ENCODE measurements at places on chromosomes 6 and 20.

- DNase-seq = no peak
These were observed 799.5 kb downstream of the QKI start for GRCh38 chr6:164214066-164214465.

DNA sequence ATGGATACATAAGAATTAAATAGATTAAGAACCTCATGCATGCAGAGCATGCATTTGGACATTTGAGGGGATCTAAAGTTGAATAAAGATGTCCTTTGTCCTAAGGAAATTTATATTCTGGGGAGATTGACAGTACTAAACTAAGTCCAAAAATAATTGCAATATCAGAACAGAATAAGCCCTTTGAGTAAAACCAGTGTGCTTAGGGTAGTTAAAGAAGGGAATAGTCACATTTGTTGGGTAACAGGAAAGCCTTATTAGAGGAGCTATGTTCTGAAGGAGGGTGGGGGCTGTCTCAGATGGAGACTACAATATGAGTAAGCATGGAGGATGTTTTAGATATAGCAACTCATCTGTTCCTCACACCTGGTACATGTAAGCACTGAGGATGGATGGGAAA is 35.8 kb downstream of the CDC5L start:
- DNase-seq = no peak

DNA sequence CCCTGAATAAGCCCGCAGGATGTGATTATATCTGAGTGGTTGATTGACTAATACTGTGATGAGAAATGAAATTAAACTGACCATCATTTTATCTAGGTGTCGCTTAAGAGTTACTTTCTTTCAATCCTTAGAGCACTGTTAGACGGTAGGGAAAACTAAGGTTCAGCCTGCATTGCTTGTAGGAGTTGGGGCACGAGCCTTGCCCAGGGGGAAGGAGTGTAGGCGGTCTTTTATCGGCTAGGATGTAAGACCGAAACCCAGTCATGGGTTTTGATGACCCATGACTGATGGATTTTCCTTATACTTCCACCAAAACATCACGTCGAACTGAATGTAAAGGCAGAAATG is 392 bp upstream of the TASP1 start:
- no peak for DNase-seq

DNA sequence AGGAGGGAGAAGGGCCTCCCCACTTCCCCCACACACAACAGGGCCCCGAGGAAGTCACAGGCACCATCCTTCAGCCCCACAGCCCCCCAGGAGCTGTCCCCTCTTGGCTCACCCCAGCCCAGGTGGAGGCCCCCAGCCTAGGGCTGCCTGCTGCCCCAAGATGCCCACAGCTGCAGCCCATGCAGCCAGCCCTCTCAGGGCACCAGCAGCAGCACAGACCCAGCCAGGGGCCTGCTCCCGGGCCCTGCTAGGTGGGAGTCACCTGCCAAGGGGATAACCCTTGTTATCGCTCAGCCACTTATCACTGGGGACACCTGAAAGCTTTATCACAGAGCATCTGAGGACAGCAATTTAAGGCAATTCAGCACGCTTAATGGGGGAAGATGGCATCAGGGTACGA is 55.0 kb downstream of the GRM4 start:
- no peak for DNase-seq

DNA sequence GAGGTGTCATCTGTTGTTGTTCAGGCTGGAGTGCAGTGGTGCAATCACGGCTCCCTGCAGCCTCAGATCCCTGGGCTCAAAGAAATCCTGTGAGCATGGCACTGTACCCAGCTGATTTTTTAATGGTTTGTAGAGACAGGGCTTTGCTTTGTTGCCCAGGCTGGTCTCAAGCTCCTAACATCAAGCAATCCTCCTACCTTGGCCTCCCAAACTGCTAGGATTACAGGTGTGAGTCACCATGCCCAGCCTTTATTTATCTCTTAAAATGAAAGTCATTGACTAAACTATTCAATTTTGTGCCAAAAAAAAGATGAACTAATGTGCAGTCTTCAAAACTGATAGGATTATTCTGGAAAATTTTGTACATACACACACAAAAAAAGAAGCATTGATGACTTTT is 38.8 kb upstream of the UNC93A start:
- DNase-seq = no peak

DNA sequence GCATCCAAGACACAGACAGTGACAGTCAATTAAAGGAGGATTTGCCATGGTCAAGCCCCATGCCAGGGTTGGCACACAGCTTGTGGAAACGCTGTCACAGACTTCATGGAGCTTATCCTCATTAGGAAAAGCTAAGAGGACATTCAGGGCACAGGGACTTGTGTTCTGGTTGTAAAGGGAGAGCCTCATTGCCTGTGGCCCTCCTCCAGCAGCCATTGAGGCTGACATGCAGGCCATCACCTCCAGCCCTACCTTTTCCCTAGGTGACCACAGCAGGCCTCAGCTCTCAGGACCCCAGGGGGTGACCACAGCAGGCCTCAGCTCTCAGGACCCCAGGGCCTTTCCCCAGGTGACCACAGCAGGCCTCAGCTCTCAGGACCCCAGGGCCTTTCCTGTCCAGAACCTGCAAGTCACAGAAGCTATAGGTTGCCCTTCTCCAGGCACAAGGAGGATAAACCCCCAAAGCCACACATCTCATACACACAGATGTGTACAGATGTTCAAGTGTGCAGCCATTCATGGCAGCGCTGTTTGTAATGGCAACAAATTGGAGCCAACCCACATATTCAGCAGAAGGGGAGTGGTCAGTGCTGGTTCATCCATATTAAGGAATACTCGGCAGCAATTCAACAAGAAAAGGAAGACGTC is 26.1 kb downstream of the DUSP22 start:
- no peak for DNase-seq

DNA sequence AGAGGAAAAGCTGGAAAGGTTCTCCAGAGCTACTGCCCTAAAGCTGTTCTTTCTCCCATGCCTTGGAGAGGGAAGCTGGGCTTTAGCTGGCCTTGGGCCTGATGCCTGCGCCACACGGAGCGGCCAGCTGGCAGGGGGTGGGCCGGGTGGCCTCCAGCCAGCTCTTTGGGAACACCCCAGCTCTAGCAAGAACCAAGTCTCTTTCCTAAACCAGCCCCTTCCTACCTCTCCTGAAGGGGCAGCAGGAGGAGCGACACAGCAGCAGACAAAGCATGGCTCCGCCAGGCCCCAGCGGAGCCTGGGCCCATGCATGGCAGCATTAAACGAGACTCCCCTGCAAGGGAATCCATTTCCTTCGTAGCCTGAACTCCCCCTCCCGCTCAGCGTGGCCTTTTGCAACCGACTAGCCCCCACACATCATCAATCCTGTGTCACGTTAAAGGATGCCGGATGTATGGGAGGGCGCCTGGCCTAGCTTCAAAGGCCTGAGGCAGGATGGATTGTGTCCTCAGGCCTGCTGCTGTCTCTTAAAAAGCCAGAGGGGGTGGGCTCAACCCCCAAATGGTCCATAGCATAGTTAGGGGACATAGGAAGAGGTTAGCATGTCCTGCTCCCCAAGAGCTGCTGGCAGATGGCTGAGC is 14.0 kb downstream of the MRPS18A start:
- DNase-seq = no peak

GRCh38 chr6:127586372-127586771 is 9.4 kb downstream of the C6orf58 start:
- no peak for DNase-seq

DNA sequence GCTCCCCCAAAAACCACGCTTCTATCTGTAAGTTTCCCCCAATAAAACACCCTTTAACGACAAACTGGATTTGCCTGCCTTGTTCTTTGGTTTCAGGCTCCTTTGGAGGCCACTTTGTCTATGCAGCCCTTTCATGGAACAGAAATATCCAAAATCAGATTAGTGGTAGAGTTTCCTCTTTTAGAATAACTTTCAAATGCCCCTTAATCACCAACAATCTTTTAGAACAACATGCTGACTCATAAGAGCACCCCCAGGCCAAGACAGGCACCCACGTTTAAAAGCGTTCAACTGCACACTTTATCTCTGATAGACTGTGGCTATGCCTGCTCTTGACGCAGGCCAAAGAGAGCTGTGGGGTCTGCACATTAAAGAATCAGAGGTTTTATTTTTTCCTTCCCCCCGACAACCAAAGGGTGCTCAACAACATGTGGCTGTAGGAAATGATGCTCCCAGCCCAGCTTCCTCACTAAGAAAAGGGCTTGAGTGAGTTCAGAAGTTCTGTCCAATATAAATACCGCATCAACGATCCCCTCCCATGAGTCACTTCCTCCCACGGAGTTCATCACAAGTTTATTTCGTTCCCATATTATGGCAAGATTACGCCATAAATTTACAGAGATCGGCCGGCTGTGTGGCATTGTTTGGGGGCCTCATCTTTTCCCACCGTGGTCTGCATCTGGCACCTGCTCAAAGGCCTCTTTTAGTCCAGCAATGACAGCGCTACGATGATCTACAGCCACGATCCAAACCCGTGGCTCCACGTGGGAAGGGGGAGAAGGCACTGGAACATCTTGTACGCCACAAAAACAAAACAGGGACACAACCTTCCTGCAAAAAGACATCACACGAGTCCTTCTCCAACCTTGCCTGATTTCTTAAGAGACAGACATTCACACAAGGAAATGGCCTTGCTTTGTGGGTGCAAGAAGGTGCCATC is 88.8 kb upstream of the NFATC2 start:
- no peak for DNase-seq

DNA sequence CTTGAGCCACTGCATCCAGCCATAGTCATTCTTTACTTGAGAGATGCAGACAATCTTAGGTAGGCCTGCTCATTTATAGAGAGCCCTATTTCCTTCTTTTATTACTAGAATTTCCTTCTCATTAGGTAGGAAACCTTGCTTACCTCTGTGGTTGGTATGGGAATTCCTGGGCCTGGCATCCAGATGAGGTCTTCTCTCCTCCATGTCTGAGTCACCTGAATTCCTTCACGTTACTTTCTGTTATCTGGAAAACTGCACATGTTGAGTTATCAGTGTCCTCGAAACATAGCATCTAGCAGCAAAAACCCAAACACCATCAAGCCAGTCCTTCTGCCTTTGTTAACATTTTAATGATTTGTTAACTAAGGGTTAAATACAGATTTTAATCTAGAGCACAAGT is 2.2 kb downstream of the ZNFX1 start:
- no peak for DNase-seq

DNA sequence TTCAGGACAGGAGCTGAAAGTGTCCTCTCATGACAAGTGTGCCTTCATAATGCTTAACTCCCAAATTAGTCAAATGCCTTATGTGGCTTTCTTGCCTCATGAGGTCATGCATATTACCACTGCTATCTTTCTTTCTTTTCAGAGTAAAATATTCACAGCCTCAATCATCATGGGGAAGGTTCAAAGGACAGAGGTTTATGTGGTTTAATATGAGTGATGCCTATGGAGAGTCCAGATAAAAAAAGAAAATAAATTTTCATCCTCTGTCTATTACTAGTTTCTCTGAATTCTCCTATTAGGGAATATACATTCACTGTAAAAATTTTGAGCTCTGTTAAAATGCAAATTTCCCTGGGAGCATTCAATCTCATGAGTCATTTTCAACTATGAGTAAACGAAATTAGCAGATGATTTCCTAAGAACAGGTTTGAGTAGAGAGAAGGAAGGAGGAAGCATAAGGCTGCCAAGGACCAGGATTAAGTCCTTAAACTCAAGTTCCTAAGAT is 396.9 kb upstream of the ADGRB3 start:
- DNase-seq = no peak

DNA sequence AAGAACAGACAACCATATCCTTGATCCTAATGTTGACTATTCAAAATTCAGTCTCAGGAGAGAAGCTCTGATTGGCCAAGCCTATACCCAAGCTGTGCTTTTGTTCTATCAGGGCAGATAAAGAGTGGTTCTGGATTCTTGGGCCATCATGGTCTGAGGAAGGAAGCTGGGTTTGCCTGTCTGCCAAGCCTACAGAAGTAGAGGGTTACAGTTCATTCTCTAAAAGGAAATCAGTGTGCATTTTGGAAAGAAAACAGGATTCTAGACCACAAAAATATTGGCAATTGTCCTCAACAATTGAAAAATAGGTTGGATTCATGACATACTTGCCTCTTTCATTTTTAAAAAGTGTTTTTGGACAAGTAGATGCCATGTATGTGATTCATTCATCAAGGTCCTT is 145.4 kb upstream of the BMP2 start:
- no peak for DNase-seq

DNA sequence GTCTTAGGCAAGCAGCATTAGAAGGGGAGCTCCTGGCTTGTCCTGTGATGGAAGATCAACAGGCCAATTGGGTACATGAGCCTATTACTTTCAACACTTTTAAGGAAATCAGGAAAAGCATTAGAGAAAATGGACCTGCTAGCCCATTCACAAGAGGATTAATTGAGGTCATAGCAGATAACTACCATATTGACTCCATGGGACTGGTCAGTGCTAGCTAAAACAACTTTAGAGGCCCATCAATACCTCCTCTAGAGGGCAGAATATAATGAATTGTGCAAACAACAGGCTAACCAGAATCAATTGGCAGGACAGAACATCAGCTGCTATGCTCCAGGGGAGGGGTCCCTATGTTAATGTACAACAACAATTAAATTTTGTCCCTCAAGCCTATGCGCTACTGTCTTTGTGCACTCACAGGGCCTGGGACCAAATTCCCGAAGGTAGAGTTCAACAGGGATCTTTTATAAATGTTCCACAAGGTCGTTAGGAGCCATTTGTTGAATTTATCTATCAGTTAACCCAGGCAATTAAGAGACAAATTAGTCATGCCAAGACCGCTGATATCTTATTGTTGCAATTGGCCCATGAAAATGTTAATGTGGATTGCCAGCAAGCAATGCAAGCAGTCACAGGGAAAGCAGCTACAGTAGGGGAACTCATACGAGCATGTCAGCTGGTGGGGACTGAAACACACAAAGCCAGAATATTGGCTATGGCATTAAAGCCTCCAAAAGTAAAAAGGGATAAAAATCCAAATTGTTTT is 106.6 kb upstream of the BTN3A2 start:
- DNase-seq = no peak

DNA sequence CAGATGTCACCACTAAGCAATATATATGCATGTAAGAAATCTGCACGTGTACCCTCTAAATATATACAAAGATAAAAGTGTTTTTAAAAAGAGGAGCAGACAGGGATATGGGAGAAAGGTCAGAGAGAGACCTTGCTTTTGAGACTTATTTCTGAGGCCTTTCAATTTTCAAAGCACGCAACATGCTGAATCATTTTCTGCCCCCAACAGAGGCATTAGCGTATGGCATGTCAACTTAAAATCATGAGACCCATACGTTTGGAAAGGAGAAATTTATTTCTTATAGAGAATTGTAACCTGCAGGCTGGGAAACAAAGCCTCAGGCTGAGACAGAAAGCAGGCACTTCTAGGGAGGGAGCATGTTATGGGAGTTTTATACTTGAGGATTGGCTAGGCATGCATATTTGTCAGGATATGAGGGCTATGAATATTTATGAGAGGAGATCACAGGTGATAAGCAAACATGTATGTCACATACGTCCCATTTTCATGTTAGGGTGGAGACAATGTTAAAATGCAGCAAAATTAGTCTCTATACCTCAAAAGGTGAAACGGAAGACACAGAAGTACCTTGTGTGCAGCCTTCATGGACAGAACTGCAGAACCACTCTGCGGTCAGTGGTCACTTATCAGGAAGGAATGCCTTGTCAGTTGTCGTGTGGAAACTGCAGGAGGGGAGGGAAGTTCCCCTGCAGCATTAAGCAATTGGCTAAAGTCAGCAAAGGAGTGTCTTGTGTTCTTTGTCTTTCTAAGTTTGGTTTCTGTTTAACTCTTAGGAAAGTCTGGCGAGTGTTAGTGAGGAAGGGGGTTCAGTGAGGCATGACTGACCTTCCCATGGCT is 6.3 kb upstream of the GABRR2 start:
- DNase-seq = no peak
